Thoracic aorta (tissue), 2 donors: ENCODE measurements at places on chromosomes 12 and 14. TPM values are rescaled to one million over a fixed set of nuclear protein-coding genes. Genes with fewer than 3 reads are reported as not detected.
A peak's percentile ranks its signal among the peaks of the same experiment; 100 is the strongest.

DNA sequence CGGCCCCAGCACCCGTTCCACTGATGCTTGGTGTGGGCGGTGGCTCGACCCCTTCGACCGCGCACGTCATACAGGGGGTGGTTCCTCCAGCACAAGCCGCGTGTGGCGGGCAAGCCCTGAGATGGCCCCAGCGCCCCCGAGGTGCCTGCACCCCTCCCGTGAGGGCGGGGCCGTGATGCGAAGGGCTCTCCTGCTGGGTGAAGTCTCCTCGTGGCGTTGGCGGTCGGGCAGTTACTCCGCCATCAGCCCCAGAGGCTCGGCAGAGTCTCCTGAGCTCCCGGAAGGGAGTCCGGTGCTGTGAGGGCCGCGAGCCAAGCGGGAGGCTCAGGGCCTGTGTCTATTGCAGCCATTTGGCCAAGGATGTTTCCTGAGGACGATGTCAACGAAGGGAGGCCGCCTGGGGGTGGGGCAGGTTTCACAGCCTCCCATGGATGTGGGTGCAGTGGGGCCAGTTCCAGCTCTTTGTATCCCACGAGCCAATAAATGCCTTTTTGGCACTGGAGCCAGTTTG, 78.1 kb upstream of the GALNT9 start:
- DNase-seq: no peak
- no peaks in the 10 kb centered on the region for H3K36me3 ChIP-seq
- no peak overlapping the region for H3K4me3 ChIP-seq
- no peaks in the 10 kb centered on the region for H3K4me1 ChIP-seq
- no peaks in the 10 kb centered on the region for H3K27me3 ChIP-seq

GRCh38 chr12:123118497-123118896, 32.4 kb downstream of the PITPNM2 start:
- no peaks in the 10 kb centered on the region for H3K36me3 ChIP-seq
- no peak for DNase-seq
- H3K4me3 ChIP-seq: no peak overlapping the region
- H3K27me3 ChIP-seq: no peaks in the 10 kb centered on the region
- no peak overlapping the region for H3K27ac ChIP-seq

DNA sequence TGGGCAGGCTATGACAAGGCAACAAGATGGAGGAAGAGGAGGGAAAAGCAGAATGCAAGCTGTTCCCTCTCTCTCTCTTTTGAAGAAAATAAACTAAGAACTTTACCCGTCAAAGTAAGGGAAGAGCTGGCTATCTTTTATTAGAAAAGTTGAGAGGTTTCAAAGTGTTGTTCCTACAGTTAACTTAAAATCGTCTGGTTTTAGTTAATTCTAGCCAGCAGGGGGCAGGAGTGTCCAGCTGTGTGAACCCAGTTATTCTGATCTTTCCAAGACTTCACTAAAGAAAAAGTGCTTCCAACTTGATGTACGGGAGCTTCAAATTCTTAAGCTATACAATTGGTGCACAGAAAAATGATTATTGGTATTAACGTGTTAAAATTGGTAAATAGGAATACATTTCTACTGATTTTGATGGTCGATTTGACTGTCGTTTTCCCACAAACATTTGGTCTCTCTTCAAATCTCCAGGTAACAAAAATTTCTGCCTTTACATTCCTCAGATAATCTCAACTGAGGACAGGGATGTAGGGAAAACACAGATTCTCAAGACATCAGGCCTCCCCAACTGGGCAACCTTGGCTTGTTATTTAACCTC, 28.4 kb upstream of the MON2 start:
- DNase-seq: no peak
- H3K36me3 ChIP-seq: no peaks in the 10 kb centered on the region
- peaks cover 3% of the 10 kb centered on the region for H3K4me1 ChIP-seq
- H3K27ac ChIP-seq: no peak overlapping the region
- H3K27me3 ChIP-seq: no peaks in the 10 kb centered on the region
- no peak overlapping the region for H3K4me3 ChIP-seq

- no peaks in the 10 kb centered on the region for H3K36me3 ChIP-seq
- H3K27ac ChIP-seq: peak overlapping the region; percentile 90
- H3K4me3 ChIP-seq: no peak overlapping the region
- peaks cover 90% of the 10 kb centered on the region for H3K4me1 ChIP-seq
- no peaks in the 10 kb centered on the region for H3K27me3 ChIP-seq
Measured at GRCh38 chr12:5081016-5081415, 37.3 kb downstream of the KCNA5 start.

DNA sequence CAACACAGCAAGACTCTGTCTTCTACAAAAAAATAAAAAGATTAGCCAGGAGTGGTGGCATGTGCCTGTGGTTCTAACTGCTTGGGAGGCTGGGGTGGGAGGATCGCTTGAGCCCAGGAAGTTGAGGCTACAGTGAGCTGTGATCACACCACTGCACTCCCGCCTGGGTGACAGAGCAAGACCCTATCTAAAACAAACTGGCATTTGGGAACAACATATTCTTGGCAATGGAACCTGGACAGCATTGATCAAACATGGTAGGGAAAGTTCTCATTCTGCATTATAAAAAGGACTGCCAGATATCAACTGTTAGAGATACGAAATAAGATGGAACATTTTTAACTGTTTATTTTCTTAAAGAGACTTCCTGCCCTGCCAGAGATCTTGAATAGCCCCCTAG, 81.5 kb downstream of the PPP2R5C start:
- DNase-seq: no peak
- H3K27me3 ChIP-seq: no peaks in the 10 kb centered on the region
- H3K27ac ChIP-seq: no peak overlapping the region
- H3K4me1 ChIP-seq: peaks cover 7% of the 10 kb centered on the region
- no peak overlapping the region for H3K4me3 ChIP-seq

DNA sequence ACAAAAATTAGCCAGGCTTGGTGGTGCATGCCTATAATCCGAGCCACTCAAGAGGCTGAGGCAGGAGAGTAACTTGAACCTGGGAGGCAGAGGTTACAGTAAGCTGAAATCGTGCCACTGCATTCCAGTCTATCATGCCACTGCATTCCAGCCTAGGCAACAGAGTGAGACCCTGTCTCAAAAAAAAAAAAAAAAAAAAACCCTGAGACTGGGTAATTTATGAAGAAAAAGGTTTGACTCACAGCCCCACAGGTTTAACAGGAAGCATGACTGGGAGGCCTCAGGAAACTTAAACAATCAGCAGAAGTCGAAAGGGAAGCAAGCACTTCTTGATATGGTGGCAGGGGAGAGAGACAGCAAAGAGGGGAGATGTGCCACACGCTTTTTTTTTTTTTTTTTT, 123.2 kb downstream of the GXYLT1 start:
- DNase-seq: no peak
- no peaks in the 10 kb centered on the region for H3K4me1 ChIP-seq
- H3K4me3 ChIP-seq: no peak overlapping the region
- no peak overlapping the region for H3K27ac ChIP-seq
- no peaks in the 10 kb centered on the region for H3K27me3 ChIP-seq

GRCh38 chr12:77940567-77940966, 109.9 kb downstream of the NAV3 start:
- no peaks in the 10 kb centered on the region for H3K27me3 ChIP-seq
- H3K4me3 ChIP-seq: no peak overlapping the region
- no peak for DNase-seq
- H3K36me3 ChIP-seq: no peaks in the 10 kb centered on the region
- peaks cover 3% of the 10 kb centered on the region for H3K4me1 ChIP-seq

- no peaks in the 10 kb centered on the region for H3K36me3 ChIP-seq
- no peaks in the 10 kb centered on the region for H3K4me1 ChIP-seq
- H3K27me3 ChIP-seq: no peaks in the 10 kb centered on the region
Measured at GRCh38 chr12:18813753-18814152, 75.8 kb downstream of the CAPZA3 start.

DNA sequence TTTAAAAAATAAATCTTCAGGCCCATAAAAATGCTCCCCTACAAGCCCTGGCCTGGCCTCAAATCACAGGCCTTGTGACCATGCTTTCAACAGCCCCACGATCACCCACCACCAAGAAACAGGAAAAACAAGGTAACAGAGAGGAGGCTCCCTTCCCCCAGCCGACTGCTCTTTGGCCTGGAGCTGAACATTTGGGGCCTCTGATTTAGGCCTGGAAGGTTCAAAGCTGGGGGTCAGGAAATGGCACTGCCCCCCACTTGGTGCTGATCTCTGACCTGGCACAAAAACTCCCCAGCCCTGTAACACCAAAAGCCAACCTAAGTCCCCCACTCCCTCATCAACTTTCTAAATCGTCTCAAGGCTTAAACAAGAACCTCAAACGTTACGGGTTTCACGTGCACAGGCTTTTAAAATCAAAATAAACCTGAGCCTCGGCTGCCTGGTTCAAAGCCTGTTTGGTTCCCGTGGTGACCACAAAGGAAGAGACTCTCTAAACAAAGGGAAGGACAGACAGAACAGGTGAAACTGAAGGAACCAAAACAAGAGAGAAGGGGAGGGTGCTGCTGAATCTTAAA, 9.0 kb downstream of the ACTN1 start:
- peaks cover 30% of the 10 kb centered on the region for H3K36me3 ChIP-seq
- DNase-seq: no peak
- H3K27ac ChIP-seq: peak overlapping the region; percentile 100
- peak overlapping the region; percentile 48 for H3K4me3 ChIP-seq
- no peaks in the 10 kb centered on the region for H3K27me3 ChIP-seq

- H3K4me1 ChIP-seq: peaks cover 11% of the 10 kb centered on the region
- peak within 1 kb of the TSS; percentile 53 for H3K27ac ChIP-seq
- no peaks in the 10 kb centered on the region for H3K27me3 ChIP-seq
- peaks cover 4% of the 10 kb centered on the region for H3K36me3 ChIP-seq
- DNase-seq: peak; percentile 91
Measured at GRCh38 chr12:122752464-122753318, at the start of gene DENR. DENR (plus strand) TSS chr12:122752824; CDS start chr12:122753702, 878 bp downstream.

POLR3B gene
- 7.8 TPM for total RNA-seq

- H3K36me3 ChIP-seq: no peaks in the 10 kb centered on the region
- no peak overlapping the region for H3K27ac ChIP-seq
- no peaks in the 10 kb centered on the region for H3K27me3 ChIP-seq
- no peak for DNase-seq
- peaks cover 22% of the 10 kb centered on the region for H3K4me1 ChIP-seq
- H3K4me3 ChIP-seq: no peak overlapping the region
Measured at GRCh38 chr14:61659582-61659981, 35.7 kb upstream of the HIF1A start.

SDSL gene
- total RNA-seq: 3.5 TPM

DNA sequence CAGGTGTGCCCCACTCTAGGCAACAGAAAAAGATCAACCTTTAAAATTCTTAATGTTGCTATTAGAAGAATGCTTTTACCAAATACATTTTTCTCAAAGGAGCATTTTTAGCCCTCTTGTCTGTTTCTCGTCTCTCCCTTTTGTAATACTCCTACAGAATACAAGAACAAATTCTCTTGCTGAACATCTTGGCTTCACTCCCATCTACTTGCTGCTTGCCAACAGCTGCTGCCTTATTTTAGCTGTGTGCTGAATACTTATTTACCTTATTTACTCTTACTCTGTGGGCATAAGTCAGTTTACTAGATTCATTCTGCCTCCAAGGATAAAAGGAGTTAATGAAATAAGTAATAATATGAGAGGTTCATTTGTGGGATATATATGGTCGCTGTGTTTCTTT, 70.8 kb downstream of the POLR3B start:
- no peaks in the 10 kb centered on the region for H3K4me1 ChIP-seq
- H3K27ac ChIP-seq: no peak overlapping the region
- H3K36me3 ChIP-seq: no peaks in the 10 kb centered on the region
- H3K4me3 ChIP-seq: no peak overlapping the region
- no peaks in the 10 kb centered on the region for H3K27me3 ChIP-seq
- DNase-seq: no peak

DNA sequence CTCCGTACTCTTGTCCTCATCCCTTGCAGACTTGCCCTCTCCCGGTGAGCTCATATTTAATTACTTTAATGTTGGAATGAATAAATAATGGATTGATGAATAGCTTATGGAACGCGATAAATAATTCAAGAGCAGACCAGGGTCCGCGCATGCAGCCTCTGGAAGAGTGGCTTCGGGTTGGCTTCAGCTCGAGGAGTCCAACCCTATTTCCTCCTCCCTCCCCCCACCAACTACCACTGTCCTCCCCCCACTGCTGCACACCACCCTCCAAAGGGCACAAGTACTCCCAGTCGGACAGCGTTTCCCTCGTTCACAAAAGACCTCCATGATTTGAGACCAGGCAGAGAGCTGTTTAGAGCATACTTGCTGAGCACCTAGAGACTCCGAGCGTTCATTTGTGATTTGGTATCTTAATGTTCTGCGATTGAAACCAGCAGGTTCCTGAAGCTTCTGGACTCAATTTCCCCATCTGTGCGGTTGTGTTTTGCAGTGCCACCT, 647 bp upstream of the SIX1 start:
- peaks cover 39% of the 10 kb centered on the region for H3K4me1 ChIP-seq
- no peaks in the 10 kb centered on the region for H3K36me3 ChIP-seq
- peak overlapping the region; percentile 78 for H3K4me3 ChIP-seq
- H3K27me3 ChIP-seq: peaks cover 29% of the 10 kb centered on the region
- no peak overlapping the region for H3K27ac ChIP-seq

GRCh38 chr12:52027085-52027843, 20.5 kb downstream of the TAMALIN start:
- DNase-seq: no peak
- no peaks in the 10 kb centered on the region for H3K27me3 ChIP-seq
- H3K36me3 ChIP-seq: no peaks in the 10 kb centered on the region
- no peak overlapping the region for H3K4me3 ChIP-seq
- H3K4me1 ChIP-seq: peaks cover 16% of the 10 kb centered on the region
- H3K27ac ChIP-seq: no peak overlapping the region

FAM90A1 gene
- not detected for total RNA-seq

DNA sequence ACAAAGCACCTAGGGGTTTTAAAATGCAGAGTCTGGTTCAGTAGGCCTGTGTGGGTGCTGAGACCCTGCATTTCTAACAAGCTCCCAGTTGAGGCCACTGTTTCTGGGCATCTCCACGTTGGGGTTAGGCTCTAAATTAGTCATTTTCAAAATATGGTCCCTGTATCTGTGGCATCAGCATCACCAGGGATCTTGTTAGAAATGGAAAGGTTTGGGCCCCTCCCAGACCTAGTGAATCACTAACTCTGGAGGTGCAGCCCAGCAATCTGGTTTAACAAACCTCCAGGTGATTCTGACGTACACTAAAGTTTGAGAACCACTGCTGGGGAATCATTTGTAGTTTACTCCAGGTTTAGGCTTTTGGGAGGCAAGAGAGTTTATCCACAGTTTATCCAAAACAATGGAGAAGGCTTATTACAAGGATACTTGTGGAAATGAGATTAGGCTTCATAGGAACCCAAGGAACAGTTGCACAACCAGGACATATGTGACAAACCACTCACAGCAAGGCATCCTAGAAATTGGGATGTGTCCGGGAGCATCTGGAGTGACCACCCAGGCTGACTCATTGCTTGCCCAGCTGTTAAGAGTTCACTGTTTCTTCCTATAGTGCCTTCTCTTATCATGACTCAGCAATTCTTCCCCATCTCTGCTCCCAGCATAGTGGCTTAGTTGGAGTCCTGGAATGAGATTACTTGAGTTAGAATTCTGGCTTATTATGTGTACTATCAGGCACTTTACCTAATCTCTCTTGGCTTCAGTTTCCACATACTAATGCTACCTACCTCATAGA, 71.6 kb upstream of the STXBP6 start:
- H3K27me3 ChIP-seq: no peaks in the 10 kb centered on the region
- H3K36me3 ChIP-seq: no peaks in the 10 kb centered on the region
- DNase-seq: no peak
- H3K27ac ChIP-seq: no peak overlapping the region

GRCh38 chr12:19857204-19857603, 417.9 kb downstream of the AEBP2 start:
- no peak for DNase-seq
- H3K36me3 ChIP-seq: no peaks in the 10 kb centered on the region
- H3K27me3 ChIP-seq: no peaks in the 10 kb centered on the region
